ENCODE measurements at places on chromosomes 2 and 18. TPM values are rescaled to one million over a fixed set of nuclear protein-coding genes. Genes with fewer than 3 reads are reported as not detected.

The PID1 gene
- polyA plus RNA-seq: 18.7 TPM

The PSTPIP2 gene
- polyA plus RNA-seq: 49.1 TPM

The INHBB gene
- 5.4 TPM for polyA plus RNA-seq

The C2orf78 gene
- polyA plus RNA-seq: not detected

The MAP4K3 gene
- polyA plus RNA-seq: 15.5 TPM

Data from lung (tissue), 17 donors.